CD8-positive, alpha-beta memory T cell (primary cell): ENCODE measurements at places on chromosomes 11 and 22. TPM values are rescaled to one million over a fixed set of nuclear protein-coding genes. Genes with fewer than 3 reads are reported as not detected.
A peak's percentile ranks its signal among the peaks of the same experiment; 100 is the strongest.

The RPUSD4 gene
- 20.4 TPM for polyA plus RNA-seq

The TBX1 gene
- not detected for polyA plus RNA-seq

The P2RX6 gene
- polyA plus RNA-seq: 0.33 TPM

The GVQW3 gene
- 1.0 TPM for polyA plus RNA-seq

The KRTAP5-1 gene
- polyA plus RNA-seq: not detected

The LDHAL6A gene
- not detected for polyA plus RNA-seq

The KRTAP5-8 gene
- polyA plus RNA-seq: not detected

The SSRP1 gene
- 44.5 TPM for polyA plus RNA-seq

The TMEM41B gene
- polyA plus RNA-seq: 11.3 TPM

The C11orf52 gene
- polyA plus RNA-seq: not detected

- DNase-seq: no peak
Measured at GRCh38 chr11:94150704-94151685, 22.4 kb downstream of the PANX1 start.

DNA sequence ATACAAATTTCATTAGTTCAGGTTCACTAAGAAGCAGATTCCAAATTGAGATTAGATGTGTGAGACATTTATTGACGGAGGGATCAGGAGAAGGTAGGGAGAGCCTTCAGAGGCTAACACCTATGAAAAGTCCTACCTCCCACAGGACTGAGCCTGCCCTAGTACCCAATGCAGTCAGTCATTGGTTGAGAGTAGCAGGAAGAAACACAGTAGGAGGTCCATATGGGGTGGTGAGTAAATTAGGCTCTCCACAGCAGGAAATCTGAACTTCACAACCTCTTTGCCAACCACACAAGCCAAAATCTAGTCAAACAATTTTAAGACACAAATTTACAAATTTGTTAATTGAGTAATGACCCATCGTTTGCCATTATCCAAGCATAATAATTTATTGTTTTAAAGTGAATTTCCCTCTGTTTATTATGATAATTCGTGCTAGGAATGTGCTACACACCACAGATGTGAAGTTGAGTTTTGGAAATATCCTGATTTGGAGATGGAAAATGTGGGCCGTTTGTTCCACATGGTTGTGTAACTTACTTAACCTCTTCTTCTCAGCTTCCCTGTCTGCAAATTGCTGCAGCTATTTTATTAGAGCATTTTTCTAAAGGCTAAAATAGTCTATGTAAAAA, 542.1 kb downstream of the ETS1 start:
- no peak for DNase-seq

DNA sequence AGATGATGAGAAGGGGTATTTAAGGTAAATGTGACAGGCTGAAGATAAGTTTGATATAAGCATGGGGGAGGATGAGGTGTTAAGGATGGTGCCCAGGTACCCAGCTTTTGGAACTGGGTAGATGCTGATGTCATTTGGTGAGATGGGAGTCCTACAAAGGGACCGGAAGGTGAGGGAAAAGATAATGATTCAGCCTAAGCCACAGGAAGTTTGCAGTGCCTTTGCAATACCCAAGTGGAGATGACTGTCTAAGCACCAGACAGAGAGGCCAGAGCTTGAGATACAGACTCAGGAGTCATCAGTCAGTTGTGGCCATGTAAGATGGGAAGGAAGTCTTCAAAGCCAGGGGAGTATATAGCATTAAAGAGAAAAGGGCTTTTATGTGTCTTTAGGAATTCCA, 30.0 kb upstream of the SMCO4 start:
- no peak for DNase-seq

DNA sequence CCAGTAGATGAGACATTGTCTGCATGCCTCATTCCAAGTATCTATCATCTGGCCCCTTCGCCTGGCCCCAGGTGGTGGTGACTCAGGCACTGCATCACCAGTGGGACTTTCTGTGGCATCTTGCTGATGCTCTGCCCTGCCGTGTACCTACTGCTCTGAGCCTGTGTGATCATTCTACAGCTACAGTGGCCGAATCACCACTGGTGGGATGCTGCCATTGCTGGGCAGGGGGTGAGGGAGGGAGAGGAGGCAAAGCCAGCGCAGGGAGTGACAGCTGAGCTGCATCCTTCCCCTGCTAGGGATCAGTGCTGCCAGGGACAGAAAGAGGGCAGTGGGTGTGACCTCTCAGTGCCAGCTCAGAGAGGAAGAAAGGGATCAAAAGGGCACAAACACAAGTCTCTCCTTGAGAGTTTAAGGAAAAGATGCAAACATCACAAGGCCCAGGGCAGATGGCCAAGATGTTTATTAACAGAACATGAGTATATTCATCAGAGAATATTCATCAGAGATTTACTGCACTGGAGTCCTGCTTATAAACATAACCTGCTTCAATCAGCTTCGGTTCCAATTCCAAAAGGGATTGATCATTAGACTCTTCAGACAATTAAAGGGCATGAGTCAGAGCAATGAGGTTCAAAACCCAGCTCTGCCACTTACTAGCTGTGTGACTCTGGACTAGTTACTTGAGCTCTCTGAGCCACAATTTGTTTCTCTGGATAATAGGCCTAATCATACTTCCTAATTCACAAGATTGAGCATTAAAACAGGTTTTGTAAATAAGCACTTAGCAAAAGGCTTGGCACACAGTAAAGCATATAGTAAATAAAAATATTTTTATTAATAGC, 109.8 kb downstream of the NAT10 start:
- DNase-seq: no peak

DNA sequence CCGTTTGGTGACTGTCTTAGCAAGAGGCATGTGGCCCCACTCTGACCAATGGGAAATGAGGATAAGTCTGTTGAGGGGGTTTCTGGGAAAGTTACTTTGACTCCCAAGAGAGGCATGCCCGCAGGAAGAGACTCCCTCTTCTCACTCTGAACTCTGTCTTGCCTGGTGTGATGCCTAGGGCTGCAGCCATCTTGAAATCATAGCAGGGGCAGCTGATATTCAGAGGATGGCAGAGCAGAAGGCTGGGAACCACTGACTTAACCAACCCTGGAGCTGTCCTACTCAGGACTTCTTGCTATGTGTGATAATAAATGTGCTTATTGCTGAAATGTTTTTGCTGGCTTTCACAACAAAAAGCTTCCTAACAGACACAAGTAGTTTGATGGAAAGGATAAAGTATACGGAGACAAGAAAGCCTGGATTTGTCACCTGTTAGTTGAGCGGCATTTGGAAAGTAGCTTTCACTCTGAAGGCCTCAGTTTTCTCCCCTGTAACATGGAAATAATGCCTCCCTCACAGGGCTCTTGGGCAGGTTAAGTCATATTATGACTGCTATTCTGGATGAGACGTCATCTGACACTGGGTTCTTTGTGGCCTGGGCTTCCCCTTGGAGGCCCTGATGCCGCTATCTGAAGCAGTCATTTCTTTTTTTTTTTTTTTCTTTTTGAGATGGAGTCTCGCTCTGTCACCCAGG, 128.5 kb downstream of the CEP164 start:
- DNase-seq: no peak

DNA sequence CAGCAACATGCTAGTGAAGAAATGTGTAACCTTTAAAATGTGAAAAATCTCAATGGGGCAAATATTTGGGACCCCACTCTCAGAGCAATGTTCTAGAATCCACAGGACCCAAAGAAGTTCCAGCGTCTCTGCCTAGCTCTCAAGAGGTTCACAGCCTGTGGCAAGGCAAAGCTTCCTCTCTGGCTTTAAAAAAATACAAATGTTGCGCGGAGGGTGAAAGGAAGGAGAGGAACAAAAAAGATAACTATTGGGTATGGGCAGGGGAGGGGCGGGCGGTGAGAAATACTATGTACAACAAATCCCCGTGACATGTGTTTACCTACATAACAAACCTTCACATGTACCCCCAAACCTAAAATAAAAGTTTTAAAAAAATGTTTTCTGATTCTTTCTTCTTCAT, 53.6 kb downstream of the PITPNB start:
- DNase-seq: no peak

DNA sequence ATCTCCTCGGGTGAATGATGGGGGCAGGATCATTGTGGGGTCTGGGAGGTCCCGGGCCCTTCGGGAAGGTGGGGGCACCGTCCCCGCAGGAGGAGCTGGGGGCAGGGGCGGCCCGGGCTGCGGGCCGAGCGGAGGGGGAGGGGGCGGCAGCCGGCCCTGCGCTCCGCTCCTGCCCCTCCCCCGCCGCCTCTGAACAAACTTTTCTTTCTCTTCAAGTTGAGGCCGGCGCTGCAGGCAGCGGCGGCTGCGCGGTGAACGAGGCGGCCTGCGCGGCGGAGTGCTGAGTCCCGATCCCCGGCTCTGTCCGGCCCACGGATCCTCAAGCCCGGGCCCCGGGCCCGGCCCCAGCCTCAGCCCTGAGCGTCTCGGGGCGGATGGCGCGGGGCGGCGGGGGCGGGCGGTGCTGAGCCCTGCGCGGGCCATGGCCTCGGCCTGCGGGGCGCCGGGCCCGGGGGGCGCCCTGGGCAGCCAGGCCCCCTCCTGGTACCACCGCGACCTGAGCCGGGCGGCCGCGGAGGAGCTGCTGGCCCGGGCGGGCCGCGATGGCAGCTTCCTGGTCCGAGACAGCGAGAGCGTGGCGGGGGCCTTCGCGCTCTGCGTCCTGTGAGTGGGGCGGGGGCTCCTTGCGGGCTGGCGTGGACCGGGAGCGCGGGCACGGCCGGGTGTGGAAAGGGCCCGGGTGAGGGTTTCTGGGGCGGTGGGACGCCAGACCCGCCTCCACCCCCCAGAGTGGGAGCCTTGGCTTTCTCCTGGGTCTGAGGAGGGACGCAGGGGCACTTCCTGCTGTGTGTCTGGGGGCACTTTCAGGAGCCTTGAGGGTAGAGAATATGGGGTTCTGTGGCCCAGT, at the start of gene INPPL1:
Gene INPPL1 (plus strand): TSS at position 204 of the 847 bp plus-strand sequence. CDS start 218 bp downstream, at position 422.
- peak; percentile 42 for DNase-seq

- DNase-seq: no peak
Measured at GRCh38 chr11:73415854-73416615, 39.8 kb downstream of the RELT start.

DNA sequence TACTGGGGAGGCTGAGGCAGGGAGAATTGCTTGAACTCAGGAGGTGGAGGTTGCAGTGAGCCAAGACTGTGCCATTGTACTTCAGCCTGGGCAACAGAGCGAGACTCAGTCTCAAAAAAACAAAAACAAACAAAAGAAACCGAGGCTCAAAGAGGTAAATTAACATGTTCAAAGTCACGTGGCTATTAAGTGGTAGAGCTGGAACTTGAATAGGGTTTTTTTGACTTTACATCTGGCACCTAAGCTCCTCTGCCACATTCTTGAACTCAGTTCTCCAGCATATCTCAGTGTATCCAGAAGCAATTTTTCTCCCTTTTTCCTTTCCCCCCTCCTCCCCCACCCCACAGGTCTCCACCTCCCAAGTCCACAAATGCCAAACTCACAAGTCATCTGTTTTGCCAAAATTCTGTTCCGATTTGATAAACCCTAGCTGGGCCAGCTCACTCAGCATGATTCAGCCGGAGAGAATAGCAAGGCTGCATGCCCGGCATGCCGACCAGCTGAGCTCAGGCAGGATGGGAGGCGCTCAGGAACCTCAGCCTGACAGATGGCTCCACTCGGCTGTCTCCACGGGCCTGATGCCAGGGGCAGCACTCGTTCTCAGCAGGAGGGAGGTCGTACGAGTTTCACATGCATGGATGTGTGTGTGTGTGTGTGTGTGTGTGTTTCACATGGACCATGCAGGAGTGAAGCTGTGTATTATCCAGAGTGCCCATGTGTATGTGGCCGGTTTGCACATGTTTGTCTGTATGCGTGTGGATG, 63.2 kb upstream of the RRAS2 start:
- no peak for DNase-seq

- no peak for DNase-seq
Measured at GRCh38 chr11:116373104-116373944, 399.5 kb downstream of the BUD13 start.

GRCh38 chr11:46991391-46991790, 54.8 kb downstream of the CSTPP1 start:
- no peak for DNase-seq

DNA sequence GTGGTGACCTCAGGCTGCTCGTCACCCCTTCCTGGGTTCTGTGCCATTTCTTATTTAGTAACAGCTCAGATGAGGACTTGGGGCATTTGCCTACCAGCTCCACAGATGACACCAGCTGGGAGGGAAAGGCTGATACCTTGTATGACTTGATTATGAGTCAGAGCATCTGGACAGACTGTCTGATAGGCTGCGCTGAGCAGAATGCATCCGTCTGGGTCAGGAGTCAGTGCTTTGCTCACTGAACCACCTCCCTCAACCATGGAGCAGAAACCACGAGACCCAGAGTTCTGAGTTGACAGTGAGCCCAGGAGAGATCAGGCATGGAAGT, 6.8 kb downstream of the ST14 start:
- no peak for DNase-seq

DNA sequence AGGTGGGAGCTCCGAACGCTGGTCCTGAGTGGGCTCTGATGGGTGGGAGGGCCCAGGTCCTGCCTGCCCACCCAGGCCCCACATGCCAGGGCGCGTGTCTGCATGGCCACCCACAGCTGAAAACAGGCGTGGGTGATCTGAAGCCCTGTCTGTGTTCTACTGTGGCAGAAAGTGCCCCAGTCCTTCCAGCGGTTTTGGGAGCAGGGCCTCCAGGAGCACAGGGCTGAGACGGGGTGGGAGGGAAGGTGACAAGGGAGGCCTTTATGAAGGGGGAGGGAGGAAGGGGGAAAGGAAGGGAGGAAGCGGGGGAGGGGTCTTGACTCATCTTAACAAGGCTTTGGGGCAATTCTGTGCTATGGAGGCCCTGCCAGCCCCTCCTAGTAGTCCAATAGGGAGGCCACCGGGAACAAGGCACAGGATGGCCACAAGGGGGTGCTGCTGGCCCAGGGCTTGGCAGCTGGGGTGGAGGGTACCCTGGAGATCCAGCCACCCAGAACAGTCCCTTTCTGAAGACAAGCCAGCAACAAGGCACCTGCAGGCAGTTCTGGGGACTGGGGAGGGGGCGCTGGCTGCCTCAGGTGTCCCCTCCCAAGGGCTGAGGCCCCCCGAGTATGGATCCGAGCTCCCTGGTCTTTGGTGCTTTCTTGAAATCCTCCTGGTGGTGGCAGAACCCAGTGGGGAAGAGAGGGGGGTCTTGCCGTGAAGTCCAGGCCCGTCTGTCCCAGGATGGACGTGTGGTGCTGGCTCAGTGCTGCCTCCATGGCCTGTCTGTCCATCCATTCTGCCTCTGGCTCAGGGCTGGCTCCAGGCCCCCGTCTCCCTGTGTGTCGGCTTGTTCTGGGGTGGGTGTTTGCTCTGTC, 6.3 kb upstream of the FADS3 start:
- peak; percentile 60 for DNase-seq

DNA sequence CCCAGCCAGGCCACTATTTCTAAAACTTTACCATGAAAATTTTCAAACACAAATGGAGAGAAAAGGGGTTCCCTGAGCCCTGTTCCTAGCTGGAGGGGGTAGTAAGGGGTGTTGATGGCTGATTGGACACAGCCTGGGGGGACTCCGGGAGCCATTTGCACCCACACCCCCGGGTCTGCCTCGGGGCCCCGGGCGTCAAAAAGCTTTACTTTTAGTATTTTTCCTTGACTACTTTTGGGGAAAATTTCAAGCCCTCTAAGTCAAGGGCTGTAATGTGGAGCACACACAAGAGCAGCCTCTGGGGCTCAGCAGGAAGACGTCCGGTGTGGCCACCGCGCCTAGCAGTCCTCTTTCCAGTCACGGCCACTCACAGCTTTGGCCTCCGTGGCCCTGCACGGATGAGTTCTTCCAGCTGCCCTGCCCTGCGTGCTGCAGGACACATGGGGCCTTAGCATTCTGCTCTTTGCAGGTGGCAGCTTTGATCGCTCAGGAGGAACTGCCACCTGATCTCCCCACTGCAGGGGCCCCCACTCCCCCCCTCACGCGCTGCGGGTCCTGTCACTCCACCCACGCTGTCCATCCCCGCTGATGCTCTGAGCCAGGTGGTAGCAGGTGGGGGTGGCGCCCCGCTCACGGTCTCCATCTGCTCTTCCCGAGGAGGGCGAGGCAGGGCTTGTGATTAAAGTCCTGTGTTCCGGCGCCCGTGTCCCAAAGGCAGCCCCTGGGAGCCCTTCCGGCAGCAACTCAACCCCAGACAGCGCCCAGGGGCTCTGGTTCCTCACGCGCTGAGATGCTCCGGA, 14.4 kb downstream of the RNH1 start:
- no peak for DNase-seq
